ENCODE measurements at places on chromosomes 5 and 9.

DNA sequence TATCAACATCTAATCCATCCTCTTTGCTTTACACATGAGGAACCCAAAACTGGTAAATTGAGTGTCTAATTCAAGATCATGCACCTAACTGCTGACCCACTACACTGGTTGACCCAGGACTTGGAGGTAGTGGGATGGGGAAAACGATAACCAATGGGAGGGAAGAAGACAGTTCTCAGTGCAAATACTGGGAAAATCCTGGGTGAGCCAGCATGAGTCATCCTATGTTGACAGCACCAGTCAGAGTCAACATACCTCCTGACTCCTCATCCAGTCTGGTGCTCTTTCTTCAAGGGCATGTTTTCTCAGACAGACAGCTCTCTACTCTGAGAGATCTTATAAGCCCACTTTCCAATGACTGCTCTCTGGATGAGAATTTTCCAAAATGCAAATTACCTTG lies 232.8 kb upstream of the PTGER4 start:
- DNase-seq: no peak

DNA sequence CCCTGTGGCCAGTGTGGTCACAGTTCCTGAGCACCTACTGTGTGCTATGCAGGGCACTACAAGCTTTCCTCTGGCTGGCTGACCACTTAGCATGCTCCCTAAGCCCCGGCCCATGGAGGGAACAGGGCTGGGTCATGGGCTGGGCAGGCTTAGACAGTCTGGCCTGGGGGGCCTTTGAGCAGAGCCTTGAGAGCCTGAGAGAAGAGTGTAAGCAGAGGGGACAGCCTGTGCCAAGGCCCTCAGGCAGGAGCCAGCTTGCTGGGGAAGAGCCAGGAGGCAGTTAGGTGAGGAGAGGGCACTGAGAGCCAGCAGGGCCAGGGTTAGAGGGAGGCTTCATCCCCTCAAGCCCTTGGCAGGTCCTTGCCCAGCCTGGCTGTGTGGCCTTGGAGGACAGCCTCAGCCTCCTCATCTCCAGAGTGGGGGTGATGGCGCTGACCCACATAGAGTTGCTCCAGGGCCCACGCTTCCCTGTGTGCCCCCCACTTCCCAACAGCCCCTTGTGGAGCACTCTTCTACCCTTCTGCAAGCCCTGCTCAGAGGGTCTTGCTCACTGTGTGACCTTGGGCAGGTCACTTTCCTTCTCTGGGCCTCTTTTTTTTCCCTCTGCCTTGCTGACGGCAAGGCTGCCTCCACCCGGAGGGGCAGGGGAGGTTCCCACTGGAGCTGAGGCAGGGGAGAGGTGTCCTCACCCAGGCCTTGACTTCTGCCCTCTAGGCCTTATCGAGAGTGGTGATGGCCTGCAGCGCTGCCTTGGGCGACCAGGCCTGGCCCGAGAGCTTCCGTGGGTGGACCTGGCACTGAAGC lies 107.1 kb downstream of the PHF2 start:
- no peak for DNase-seq

DNA sequence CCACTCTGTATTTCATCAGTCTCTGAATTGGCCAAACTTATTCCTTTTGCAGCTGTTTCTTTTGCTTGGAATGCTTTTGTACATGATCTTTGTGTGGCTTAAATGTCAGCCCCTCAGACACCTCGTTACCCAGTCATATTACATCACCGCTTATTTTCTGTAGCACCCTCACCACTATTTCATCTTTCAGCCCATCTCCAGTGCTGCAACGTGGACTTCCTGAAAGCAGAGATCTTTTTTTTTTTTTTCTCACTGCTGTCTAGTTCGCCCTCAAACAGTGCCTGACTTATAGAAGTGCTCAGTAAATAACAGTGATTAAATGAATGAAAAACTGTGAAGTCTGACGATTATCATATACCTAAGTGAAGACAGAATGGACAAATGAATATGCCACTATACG lies 835 bp downstream of the SRA1 start:
- no peak for DNase-seq

DNA sequence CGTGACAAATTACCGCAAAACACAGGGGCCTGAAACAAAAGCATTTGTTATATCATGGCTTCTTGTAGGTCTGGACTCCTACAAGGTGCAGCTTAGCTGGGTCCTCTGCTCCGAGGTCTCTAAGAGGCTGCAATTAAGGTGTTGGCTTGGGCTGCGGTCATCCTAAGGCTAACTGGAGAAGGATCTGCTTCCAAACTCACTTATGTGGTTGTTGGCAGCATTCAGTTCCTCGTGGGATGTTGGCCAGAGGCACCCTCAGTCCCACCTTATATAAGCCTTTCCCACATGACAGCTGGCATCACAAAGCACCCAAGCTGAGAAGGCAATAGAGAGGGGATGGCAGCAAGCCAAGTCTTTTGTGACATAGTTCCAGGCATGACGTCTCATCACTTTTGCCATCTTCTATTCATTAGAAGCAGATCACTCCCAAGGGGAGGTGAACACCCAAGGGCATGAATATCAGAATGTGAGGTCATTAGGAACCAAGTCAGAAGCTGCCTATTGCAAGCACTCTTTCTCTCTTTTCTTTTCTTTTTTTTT lies 47.9 kb upstream of the ZBTB43 start:
- DNase-seq: no peak

DNA sequence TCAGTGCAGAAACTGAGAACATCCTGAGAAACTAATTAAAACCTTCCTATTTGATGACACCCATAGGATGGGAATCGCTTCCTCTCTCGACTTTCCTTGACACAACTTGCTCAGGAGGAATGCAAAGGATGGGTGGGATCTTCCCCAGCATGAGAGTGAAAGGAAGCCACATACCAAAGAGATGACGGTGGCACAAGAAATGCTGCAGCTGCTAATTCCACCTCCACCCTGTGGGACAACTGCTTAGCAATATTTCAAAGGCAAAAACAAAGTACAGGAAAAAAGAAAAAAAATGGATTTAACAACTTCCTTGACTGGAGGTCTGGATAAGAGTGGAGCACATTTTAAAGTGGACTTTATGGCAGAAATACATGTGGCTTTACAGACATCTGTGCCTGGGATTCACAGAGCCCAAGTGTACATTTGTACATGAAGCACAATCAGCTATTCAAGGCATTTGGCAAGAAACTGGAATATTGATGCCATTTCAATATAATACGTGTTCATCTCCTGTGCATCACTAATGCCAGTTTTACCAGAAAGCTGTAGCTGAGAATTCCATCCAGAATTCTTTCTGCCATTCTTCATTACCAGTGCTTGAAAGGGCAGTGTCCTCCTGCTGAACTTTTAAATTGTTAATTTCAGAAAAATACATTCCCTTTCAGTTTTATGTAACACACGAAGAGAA lies 359.2 kb upstream of the ACTBL2 start:
- DNase-seq: no peak

DNA sequence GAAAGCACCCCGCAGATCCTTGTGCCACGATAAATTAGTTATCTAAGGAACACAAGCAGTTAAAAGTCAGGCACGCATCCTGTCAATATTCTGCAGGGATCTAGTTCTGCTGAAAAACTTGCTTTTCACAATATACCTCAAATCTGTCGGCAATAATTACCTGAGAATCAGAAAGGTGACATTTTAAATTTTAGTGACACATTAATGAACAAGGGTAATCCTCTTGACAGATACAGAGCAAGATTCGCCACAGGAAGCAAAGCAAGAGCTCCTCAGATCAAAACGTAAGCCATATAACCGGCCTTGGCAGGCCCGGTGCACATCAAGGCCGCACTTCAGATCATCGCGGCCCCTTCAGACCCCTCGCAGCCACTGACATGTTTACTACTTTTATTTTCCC lies 185.7 kb downstream of the ATPSCKMT start:
- no peak for DNase-seq

GRCh38 chr9:130284690-130285089 lies 19.1 kb downstream of the HMCN2 start:
- DNase-seq: no peak

DNA sequence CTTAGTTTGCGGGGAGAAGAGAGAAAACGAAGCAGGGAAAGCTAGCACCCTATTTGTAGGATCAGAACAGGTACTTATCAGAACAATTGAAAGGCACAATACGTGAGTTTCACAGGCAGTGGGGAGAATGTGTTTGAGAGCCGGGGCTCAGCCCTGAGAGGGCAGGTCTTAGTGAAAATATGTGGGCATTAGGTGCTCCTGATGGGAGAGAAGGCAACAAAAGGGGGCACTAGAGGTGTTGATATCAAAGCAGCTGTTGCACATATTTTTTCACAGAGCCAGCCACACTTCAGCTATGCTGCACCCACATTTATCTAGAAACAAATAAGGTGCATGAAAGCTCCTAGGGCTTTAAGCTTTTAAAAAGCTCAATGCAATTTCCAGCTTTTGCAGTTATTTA lies 99.7 kb upstream of the MAN2A1 start:
- no peak for DNase-seq

GRCh38 chr5:148858106-148858505 lies 31.7 kb downstream of the ADRB2 start:
- DNase-seq: no peak

DNA sequence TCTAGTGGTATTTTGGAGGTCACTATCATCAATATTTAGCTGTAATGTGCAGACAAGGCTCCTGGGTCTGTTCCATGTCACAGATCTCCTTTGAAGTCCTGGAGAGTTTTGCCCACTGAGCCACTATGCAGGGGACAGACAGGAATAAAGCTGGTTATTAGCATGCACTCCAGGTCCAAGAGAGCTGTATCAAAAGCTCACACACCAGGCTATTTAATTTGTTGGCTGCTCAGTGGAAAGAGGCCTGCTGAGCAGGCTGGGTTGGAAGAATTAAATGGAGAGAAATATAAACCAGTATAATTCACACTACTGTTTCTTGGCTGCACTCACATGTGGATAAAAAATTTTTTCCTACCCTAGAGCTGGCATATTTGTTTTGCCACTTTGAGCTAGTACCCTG lies 113.8 kb upstream of the TAF11L2 start:
- no peak for DNase-seq

DNA sequence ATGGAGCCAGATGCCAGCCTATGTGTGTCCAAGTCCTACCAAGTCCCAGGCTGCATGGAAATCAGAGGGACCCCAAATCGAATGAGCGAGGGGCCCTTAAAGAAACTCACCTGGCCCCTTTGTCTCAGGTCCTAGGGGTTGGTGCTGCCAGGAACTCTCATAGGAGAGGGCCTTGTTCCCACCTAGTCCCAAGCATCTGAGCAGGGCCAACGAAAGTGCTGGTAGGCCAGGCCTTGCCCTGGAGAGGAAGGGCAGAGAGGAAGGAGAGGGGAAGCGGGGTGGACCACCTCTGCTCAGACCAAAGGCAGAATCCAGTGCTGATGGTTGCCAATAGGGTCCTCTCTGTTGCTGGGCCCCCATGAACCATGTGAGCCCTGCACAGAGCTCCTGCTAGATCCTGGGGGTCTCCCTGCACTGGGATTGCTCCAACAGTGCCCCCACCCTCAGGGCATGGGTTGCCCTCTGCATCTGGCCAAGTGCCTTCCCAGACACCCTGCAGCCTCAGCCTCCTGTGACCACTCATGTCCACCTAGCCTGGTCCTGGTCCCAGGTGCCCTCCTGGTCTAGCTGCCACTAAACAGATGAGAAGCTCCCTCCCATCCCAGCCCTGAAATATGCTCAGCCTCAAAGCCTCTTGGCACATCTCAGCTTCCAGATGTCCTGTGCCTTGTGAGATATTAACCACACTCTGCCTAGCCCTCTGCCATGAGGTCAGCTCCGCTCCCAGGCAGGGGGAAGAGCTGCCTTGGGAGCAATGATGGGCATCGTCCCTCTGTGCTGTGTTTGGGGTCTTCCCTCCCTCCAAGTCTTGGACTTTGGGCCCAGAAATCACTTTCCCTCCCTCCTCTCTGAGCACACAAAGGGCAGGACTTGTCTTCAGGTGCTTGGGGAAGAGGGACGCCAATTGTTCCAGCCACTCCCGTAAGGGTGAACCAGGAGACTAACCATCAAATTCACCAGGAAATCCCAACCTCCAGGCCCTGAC lies 109.6 kb downstream of the ADAMTS2 start:
- DNase-seq: no peak

All from activated CD4-positive, alpha-beta T cell treated with anti-CD3 and anti-CD28 coated beads, Interleukin-2, amount 50 U/mL, for 48 hours (primary cell).